ENCODE measurements at places on chromosomes 7 and 10.

DNA sequence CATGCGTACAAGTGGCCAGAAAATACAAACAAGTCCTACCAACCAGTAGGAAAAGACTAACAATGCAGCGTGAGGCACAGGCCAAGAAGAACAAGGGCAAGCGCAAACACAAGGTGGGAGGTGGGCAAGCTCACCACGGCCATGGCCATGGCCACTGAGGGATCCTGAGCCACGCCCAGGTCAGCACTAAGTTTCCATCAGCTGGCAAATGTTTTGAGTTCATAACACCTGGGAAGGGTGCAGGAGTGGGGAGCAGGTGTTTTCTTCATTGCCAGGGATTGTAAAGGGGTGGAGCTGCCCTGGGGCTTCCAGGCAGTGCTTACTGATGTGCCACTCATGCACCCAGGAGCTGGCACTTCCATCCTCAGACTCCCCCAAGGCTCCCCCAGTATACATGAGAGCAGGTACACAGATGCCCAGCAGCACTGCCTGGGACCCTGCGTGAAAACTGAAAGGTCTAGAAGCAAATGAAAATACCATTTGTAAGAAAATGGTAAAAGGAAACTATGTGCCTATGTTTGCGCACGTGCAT is 139.2 kb upstream of the RET start:
- DNase-seq: no peak

DNA sequence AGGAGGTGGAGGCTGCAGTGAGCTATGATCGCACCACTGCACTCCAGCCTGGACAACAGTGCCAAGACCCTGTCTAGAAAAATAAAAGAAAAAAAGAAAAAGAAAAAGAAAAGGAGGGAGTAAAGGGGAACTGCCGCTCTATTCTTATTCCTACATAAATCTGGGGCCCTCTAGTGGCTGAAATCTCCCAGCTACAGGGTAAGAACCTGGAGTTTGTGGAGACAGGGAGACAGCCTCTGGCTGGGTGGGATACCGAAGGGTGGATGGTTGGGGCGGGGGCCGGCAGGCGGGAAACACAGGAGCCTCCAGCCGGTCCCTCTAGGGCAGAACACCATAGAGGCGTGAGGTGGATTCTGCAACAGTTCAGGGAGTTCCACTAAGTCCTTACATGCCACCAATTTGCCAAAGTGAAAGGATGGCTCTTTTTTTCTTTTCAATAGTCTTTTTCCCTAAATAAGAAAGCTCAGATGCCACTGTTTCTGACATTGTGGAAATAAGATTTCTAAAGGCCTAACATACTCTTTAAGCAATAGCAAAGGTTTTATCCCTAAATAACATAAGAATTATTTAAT is 117.3 kb downstream of the SVIL start:
- no peak for DNase-seq

DNA sequence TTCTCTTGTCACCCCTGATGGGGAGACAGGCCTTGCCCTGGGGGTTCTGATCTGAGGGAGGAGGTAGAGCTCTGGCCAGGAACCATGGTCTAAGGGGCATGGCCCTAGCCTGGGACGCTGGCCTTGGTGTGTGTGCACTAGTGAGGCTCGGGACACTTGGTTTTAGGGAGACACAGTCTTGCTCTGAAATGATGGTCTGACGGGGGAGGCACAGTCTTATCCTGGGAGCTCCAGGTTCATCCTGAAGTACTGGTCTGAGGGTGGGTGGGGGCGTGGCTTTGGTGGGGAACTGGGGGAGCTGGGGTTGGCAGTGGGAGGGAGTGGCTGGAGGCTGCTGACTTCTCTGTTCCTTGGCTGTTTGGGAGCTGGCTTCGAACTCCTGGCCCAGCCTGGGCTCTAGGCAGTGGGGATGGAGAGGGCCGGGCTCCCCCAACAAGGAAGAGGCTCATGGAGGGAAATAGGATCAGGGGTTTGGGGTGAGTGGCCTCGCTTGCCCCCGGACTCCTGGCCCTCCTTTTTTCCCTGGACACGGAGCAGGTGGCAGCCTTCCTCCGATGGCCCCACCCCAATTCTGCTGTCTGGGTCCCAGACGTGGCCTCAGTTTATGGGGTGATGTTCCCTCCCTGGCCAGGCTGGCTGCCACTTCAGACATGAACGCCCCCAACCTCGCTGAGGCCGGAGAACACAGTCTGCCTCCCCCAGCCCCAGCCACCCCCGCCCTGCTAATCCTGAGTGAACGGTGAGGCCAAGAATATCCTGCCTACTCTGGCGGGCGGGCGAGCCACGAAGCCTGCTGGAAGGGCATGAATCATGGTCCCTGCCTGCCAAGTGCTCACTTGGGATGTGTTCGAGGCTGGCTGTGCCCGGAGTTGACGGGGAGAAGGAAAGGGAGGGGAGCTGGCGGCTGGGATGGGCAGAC is 43.5 kb downstream of the TMEM270 start:
- no peak for DNase-seq

GRCh38 chr10:15442056-15442455 is 71.0 kb upstream of the FAM171A1 start:
- no peak for DNase-seq

GRCh38 chr7:79495544-79496272 is 42.2 kb upstream of the MAGI2 start:
- no peak for DNase-seq

GRCh38 chr7:1270181-1270580 is 37.5 kb downstream of the UNCX start:
- no peak for DNase-seq

DNA sequence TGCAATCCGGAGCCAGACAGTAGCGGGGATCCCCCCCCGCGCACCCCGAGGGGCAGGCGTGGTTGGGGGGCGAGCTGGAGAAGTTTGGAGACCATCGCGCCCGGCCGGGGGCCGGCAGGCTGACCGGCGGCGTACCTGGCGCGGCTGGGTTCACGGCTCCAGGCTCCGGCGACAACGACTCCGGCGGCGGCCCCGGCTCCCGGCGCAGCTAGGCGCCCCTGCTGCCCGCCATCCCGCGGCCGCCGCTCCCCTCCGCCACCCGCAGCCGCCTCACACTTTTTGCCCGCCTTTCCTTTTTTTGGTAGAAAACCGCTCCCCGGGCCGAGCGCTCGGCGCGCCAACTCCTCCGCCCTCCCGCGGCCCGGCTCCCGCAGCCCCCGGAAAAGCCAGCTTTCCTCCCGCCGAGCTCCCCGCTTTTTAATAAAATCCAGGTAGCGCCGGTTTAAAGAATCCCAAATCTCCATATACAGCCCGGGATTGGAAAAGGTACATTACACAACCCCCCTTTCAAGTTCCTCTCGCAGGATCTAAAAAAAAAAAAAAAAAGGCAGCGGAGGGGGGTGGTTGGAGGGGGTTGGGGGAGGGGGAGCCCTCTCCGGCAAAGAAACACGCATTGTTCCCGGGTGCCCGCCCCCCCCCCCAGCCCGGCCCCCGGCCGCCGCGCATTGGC is at the start of gene TNRC18:
TSS of gene TNRC18 (minus strand) at position 529 of the 670 bp plus-strand sequence. CDS start 2,588 bp downstream, outside the sequence.
- no peak for DNase-seq

- no peak for DNase-seq
Measured at GRCh38 chr10:71623098-71623985, 96.2 kb downstream of the C10orf105 start.

DNA sequence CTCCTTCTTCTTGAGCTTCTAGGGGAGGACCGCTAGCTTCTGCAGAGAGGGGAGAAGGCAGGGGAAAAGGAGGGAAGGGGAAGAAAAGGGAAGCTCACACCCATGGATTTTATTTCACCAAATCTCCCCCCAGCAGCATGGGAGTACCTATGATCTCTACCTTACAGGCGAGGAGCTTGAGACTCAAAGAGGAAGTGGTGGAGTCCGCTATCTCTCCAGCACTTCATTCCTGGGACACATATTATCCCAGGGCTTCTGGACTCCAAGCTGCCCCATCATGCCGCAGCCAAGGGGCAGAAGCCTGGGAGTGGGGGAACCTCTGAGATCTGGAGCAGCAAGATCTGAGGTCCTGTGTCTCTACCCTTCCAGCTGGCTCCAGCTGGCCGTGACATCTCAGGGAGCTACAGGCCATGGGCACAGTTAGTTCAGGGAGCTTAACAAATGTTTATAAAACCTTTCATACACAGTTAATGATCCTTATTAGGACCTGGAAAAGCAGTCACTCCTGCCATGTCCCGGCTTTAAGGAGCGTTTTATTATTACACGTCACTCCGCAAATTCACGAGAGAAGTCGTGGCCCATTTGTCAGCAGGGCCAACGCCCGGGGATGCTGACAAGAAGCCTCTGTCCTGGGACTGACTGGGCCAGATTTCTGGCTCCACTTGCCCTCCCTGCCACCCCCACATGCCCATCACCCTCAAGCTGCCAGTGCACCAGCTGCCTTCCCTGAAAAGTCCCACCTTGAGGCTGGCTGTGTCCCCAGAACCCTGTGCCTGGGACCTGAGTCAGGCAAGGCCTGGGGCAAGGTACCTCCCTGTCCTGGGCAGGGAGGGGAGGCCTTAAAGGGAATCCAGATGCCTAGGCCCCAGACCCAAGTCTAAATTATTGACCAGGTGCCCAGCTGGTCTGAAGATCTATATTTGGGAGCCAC is 132.1 kb upstream of the ZMIZ1 start:
- no peak for DNase-seq

DNA sequence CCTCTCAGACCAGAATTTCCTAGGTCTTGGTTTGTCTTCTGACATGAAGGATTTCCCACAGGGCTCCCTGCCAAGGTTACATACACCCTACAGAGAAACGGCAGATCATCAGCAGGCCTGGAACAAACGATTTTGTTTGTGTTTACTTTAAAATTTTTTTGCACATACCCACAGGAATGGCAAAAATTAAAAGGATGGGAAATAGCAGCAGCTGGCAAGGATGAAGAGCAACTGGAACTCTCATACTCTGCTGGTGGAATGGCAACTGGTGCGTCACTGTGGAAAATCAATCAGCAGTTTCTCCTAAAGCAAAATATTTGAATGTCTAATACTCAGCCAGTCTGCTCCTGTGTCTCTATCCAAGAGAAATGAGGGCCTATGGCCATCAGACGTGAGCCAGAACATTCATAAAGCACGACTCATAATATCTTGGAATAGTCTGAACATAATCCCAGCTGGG is 6.5 kb downstream of the BAIAP2L1 start:
- DNase-seq: no peak

DNA sequence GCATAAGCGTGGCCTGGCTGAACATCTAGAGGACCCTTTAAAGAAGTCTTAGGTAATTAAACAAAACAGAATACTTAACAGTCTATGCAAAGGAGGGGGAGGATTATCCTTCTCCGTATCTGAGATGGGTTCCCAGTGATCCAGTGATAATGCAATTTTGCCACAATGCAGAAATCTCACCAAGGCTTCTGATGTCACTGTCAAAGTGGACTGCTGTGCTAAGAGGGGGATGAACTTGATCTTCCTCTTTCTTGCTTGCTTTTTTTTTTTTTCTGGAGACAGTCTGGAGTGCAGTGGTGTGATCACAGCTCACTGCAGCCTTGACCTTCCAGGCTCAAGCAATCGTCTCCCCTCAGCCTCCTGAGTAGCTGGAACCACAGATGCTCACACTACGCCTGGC is 30.8 kb downstream of the GATA3 start:
- DNase-seq: no peak
